ENCODE measurements at places on chromosomes 3 and 15. TPM values are rescaled to one million over a fixed set of nuclear protein-coding genes. Genes with fewer than 3 reads are reported as not detected.

DNA sequence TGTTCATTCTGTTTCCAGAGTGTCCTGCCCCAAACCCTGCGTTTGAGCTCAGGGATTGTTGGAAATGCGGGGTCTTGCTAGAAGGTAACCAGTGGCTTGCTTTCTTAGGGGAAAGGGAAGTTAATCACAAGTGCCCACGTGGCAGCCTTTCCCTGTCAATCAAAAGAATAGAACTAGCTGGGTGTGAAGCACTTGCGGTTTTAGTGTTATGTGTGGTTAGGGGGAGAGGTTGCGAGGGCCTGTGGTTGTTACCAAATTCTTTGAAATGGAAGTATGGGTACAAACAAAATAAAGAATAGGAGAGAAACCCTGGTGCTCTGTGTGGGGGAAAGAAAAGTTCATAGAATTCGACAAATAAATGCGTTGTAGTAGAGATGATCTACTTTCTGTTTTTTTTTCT lies 67.6 kb downstream of the FNDC3B start:
- no peak for DNase-seq

DNA sequence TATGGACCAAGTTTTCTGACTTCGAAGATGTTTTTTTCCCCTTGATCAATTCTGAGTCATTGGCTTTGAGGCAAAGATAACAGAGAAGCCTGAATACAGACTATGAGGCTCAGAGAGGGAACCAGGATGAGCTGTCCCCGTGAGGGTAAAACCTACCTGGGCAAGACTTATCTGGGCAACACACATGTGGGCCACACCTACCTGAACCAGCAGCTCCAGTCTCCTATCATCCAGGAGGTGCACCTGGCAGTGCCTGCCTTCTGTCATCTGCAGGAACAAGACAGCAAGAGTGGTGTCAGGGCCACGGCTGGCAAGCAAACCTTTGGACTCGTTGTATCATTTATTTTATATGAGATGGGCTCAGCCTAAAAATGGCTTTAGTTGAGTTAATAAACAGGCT lies 72.6 kb downstream of the FRMD4B start:
- no peak for DNase-seq

DNA sequence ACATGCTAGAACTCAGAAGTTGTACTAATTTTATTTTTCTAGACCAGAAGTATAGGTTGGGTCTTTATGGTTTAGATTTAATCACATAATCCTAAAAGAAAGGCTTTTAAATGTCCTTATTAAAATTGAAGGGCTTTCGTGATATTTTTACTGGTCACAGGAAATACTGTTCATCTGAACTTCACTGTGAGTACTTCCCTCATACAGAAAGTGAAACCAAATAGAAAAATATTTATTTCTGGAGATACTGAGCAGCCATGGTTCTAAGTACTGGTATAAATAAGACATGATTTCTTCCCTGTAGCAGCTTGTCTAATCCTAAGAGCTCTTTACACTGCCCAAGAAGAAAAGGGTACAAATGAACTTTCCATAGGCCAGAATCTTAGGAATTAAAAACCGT lies 2.0 kb downstream of the SNRK start:
- DNase-seq: peak; percentile 17

DNA sequence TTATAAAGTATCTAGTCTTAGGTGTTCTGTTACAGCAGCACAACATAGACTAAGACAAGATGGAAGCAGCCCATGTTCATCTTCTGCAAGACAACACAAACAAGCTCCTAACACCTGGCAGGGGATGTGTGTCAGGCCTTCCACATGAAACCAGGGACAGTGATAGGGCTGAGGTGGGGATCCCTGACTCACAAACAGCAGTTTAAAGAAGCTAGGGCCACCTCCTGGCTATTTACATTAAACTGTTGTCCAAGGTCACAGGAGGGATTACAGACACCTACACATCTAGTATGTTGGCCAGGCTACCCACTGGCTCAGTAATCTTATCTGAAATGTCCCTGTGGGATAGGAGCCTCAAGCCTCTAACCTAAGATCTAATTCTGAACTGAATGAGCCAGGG lies 211.3 kb downstream of the MINAR1 start:
- no peak for DNase-seq

TUSC7 gene
- not detected for total RNA-seq

GNAT1 gene
- total RNA-seq: under 0.01 TPM

DNA sequence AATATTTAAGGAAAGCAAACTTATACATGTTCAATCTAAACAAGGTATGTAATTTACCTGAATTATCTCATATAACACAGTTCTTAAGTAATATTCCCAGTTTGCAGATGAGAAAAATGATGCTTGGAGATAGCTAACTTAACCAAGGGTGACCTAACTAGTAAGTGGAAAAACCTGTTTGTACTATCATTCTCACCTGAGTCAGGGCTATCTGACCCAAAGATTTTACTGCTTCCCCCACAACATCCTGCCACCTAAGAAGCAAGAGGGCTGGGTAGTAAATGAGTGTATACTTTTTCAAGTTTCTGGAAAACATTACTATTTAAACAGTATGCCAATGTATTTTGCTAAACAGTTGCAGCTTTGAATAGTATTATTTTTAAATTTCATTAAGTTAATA lies 10.6 kb downstream of the TP63 start:
- no peak for DNase-seq

Data from dermis microvascular lymphatic vessel endothelial cell (primary cell).